ENCODE measurements at places on chromosomes 12 and 14.

DNA sequence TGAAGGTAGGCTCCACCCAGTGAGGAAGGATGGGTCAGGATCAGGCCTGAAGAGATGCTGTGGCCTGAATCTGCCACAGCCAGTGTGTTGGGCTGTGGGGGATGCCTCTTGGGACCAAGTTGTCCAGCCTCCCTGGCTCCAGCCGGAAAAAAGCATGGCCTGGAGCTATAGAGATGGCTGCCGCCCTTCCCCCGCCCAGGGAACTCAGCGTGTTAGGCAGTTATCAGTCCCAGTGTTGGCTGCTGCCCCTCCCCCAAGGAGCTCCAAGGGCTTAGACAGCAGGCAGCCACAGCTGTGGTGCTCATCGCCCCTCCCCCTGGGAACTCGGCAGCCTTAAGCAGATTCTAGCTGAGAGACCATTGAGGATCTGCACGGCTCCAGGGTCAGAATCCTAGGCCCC lies 158.0 kb downstream of the CAPZA3 start:
- no peak for DNase-seq

DNA sequence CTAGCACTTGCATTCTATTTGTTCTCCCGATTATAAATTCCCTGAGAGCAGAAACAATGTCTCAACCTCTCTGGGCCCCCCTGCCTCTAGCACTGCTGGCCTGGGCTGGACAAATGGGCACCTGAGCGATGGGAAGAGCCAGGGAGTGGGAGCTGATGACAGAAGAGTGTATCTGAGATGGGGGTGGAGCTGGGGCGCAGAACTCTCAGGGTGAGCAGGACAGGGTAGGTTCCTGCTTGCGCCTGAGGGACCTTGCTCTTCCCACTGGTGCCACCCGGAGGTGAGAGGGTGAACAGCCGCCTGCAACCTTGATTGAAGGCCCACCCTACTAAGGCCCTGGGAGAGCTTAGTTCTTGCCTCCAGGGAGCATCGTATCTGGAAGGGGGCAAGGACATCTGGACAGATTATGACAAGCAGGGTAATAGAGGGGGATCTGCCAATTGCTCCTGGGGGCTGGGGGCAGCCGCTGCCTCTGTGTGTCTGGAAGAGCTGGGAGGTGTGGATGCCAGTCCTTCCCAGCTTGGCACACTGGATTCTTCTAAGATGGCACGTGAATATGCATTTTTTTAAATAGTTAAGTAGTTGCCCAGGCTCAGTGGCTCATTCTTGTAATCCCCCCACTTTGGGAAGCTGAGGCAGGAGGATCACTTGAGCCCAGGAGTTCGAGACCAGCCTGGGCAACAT lies 43.0 kb upstream of the TSPAN9 start:
- peak; percentile 30 for DNase-seq

GRCh38 chr14:71533390-71533789 lies 398.8 kb upstream of the RGS6 start:
- DNase-seq: no peak

DNA sequence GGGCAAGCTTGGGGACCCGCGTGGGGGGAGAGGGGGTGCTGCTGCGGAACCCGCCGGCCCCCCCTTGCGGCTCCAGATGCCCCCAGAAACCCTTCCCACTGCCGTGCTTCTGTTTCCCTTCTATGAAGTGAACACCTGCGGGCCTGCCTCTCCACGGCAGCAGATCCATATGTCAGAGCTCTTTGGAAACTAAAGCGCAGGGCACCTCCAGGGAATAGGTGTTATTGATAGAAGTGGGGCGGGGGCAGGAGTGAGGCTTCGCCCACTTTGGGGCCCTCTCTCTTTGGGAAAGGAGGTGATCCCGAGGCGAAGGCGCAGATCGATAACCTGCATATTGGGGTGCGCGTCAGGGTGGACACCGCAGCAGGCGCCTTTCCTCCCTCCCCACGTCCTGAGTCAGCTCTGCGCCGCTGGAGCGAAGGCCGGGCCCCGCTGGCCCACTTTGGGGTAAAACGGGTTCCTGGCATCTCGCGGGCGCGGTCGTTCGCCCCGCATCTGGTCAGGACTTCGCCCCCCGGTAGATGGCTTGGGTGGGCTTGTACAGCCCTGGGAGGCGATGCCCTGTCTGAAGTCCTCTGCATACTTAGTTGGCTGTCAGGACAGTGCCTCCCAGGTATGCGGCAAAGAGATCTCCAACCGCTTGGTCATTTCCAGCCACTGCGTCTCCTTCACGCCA lies 524 bp downstream of the KMT5A start:
- no peak for DNase-seq

DNA sequence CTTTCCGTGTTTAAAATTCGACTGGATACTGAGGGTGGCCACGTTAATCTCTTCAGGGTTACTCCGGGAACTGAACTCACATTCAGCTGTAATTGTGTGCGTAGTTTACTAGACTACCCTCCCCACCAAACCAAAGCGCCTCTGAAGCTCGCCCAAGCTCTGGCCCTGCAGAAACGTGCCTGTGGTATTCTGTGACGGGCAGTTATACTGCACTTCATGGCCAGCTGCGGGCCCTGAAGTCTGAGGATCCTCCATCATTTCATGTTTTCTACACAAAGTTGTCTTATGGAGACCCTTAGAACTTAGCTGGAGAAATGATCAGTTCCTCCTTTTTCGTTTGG lies 688 bp downstream of the ZNF26 start:
- DNase-seq: no peak

GRCh38 chr14:49621114-49621881 lies 699 bp downstream of the MGAT2 start:
- no peak for DNase-seq

DNA sequence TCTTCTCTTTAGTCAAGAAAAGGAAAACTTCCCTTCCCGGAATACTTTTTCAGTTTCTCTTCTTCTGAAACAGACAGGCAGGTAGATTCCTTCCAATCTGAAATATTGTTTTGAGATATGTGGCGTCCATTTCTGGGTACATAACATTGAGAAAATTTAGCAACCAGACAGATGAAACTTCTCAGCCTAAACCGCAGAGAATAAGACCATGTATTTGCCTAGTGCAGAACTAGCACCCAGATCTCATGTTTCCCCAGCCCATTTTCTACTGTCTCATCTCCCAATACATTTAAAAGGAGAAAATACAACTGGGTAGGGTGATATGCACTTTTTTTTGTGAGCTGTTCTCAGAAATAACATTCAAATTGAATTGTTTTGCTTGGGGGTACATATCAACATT lies 6.4 kb downstream of the AVPR1A start:
- no peak for DNase-seq

DNA sequence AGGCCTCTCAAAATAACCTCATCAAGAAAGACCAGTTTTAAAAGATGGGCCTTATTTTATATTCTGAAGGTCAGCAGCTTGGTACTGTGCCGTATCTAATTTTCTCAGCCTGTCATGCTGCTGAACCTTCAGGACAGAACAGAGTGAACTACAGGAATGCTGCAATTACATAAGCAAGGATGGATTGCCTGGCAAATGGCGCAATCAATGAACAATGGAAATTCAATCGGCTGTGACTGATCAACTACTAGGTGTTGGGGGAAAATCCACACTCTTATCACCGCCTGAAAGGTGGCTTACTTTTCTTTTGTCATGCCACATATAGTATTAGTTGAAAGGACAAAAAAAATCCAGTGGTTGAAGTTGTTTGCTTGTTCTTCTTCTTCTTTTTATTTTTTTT lies 8.5 kb downstream of the ACSS3 start:
- no peak for DNase-seq

- DNase-seq: no peak
Observed at GRCh38 chr12:103130564-103130963, 173.1 kb downstream of the ASCL1 start.

DNA sequence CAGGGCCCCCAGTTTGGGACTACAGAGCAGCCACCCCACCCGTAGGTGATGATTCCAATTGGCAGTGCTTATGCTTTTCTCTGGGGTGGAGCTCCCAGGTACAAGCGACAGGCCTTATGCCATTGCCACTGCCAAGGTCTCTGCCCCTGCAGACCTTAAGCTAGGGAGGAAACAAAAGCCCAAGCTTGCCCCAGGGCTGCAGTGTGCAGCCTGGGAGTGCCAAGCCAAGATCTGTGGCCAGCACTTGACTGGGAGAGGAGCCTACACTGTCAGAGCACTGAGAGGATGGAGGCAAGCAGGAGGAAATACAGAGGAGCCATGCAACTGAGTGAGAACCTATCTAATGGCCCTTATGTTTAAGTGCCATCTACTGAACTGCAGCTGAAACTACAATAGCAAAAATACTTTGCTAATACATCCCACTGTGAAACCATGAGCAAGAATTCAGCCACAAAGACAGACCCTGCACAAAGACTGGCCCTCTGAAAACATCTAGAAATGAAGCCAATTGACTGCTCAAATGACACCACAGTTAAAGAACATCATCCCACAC lies 17.7 kb upstream of the ASCL1 start:
- DNase-seq: no peak

DNA sequence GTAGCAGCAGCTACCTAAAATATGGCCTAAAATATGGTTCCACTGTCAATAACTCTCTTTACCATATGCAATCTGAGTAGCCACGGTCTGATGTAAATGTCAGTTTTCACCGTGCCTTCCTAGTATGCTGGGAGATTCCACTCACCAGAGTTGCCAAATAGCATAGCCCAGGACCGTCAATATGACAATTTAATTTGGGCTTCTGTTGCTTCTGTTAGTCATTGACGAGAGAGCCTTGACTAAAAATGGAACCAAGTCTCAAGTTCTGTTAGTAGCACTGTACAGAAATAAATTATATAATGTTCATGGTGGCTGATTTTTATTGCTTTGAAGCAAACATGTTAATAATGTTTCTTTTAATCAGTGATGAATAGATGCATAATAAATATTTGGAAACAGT lies 348.4 kb downstream of the BCAT1 start:
- DNase-seq: no peak

DNA sequence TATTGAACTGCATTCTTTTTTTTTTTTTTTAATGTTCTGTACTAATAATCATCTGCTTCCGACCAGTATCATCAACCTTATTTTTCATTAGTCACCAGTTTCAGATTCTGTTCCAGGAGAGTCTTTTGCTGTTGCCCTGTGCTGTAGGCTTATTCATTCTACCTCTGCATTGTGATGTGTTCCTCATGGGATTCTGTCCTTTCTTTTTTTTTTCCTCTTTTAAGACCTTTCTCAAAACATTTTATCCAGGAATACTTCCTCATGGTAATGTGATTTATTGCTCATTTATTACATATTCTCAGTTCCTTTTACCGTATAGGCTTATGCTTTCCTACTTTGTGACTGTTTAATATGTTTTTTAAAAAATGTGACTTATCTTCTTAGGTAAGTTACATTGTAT lies 4.8 kb downstream of the NDUFA9 start:
- no peak for DNase-seq

- DNase-seq: no peak
Observed at GRCh38 chr12:108151533-108152169, 22.6 kb downstream of the WSCD2 start.

DNA sequence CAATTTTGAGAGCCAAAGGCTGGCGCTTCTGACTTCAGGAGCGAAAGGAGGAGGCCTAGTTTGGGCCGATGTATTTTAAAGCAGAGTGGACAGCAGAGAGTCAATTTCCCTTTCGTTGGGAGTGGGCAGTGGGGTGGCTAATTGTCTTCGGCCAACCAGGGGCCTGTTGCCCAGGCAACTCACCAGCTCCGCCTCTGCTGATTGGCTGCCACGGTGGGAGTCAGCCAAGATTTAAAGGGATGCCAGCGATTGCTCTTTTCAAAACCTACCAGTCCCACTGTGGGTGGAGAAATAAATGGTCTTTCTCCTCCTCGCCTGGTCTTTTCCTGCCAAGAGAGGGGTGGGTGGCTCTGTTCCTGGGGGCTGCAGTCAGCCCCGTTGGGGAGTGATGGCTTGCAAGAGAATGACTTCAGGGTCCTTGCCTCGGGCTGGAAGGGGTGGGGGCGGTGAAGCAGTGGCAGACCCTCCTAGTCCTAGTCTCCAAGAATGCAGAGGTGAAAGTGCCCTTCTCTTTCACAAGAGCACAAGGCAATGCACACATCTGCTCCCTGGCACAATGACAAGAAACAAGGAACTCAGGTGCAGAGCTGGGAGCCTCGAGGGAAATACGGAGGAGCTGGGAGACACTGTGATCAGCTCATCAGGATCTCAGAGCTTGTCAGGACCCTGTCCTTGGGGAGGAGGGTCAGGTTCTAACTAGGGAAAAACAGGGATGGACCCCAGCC lies 37.7 kb downstream of the RASAL1 start:
- no peak for DNase-seq

- no peak for DNase-seq
Observed at GRCh38 chr12:65368055-65368454, 89.6 kb downstream of the MSRB3 start.

DNA sequence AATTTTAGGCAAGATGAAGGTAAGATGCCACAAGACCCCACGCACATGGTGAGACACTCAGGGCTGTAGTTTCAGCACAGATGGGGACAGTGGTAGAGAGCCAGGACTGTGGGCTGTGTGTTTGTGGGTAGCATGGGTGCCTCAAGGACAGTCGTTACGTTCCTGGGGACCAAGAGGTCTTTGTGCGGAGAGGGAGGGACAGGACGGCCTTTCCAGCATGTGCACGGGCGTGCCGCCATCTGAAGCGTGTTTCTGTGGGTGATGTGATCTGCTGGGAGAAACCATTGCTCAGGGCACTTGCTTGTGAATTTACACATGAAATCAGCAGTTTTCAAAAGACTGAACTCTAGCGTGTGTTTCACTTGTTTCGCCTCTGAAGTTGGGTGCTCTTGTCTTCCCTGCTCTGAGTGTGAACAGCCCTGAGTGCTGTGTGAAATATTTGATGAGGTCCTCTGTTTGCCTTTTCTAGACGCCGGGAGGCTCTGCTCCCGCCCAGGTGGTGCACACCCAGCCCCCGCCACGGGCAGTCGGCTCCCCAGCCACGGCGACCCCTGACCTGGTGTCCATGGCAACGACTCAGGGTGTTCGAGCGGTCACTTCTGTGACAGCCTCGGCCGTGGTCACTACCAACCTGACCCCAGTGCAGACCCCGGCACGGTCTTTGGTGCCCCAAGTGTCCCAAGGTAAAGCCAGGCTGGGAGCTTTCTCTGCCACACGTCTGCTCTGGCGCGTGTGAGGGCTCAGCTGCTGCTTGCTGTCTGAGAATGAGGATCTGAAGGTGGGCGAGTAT lies 82.3 kb downstream of the DDX51 start:
- no peak for DNase-seq

DNA sequence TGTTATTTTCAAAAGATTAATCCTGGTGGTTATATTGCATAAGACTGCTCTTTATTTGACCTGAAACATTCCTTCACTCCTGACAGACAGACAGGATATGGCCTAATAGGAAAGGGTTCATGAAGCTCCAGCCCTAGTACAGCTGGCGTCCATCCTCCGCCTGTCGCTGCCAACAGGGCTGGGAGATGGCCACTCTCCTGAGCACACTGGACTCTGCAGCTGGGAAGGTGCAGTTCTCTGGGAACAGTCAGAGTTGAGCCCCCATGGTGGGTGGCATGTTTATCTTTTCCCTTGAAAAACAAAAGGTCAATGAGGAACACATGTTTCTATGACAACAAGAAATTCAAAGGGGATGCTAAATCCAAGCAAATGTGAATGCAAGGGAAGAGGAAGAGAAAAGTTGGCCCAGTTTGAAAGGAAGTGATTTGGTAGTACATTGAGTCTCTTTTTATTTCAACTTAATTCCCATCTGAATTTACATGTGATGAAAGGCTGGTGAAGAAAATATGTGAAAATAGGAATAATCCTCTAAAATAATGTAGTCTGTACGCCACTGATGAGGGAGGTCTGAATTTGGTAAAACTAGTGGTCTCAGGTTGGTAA lies 89.9 kb upstream of the DCN start:
- DNase-seq: no peak

Data from NCI-H460 (cell line).